ENCODE measurements at places on chromosomes 12 and 14.

DNA sequence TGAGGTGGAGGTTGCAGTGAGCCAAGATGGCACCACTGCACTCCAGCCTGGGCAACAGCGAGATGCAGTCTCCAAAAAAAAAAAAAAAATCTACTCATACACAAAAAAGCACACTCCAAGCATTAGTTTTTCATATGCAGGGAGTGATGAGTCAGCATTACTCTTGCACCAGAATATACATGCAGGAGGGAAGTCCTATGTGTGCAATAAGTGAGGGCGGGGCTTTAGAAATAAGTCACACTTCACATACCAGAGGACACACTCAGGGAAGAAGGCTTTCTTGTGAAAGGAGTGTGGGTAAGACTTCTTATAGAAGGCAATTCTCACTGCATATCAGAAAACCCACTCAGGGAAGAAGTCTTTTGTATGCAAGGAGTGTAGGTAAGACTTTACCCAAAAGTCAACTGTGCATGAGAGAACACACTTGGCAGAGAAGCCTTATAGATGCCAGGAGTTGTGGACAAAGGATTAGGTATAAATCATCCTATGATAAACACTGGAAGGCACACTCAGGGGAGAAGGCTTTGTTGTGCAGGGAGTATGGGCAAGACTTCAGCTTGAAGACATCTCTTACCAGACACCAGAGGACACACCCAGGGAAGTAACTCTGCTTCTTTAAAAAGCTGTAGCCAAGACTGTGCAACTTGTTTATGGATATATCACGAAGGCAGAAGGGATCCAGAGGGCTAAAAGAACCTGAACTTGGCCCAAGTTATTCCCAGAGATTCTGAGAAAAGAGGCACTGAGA is 50.5 kb downstream of the ATF7 start:
- peak; percentile 26 for DNase-seq

- DNase-seq, result no peak
These were observed at the start of gene LGR5 for GRCh38 chr12:71439613-71440344. TSS of gene LGR5 (plus strand) at chr12:71439798. CDS start at chr12:71440081, 283 bp downstream.

- DNase-seq, result no peak
These were observed 222.9 kb downstream of the DPY19L2 start for GRCh38 chr12:63445224-63445880.

DNA sequence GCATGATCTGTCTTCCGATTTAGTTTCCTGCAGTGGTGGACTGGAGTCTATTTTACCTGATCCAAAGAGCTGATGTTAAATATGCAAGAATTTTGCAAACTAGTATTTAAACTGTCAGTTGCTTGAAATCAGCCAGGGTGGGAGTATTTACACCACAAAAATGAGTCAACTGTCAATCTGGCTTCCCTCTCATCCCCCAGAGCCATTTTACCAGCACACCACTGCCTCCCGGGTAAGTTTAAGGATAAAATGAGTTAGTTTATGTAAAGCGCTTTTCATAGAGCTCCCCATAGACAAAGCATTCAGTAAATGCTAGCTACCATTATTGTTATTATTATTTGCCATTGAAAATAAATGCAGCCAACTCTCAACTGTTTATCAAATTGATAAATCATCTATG is 106.3 kb upstream of the FRMD6 start:
- DNase-seq, result no peak

- no peak for DNase-seq
These were observed 228.1 kb downstream of the CHST11 start for GRCh38 chr12:104684884-104685283.

- DNase-seq, result no peak
These were observed 12.4 kb downstream of the MLXIP start for GRCh38 chr12:122090759-122091515.

- DNase-seq, result no peak
These were observed 1.1 kb downstream of the NFE2 start for GRCh38 chr12:54299515-54300224.

DNA sequence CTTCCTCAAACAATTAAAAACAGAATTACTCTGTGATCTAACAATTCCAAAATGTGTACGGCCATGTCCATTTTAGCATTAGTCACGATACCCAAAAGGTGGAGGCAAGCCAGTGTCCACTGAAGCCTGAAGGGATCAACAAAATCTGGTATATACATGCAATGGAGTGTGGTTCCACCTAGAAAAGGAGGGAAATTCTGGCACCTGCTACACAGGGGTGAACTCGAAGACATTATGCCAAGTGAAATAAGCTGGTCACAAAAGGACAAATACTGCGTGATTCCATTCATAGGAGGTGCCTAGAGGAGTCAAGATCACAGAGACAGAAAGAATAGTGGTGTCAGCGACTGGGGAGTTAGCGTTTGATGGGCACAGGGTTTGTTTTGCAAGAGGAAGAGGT is 331.4 kb downstream of the MED13L start:
- no peak for DNase-seq

DNA sequence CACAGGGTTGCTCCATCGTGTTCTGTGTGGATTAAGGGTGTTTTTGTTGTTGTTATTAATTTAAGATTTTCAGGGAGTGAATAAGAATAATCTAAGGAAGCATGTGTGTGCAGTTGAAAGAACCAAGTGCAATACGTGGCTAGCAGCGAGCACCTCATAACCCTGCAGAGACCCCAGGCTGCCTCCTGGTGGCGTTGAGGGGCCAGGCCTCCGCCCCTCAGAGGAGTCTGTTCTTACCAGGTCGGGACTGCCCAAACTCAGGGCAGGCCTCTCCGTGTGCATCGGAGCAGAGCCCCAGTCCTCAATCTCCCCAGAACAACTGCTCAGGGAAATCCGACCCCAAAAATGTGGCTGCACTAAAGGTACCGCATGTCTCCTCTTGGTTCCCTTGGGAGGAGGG is 36.8 kb downstream of the IL31 start:
- DNase-seq, result no peak

DNA sequence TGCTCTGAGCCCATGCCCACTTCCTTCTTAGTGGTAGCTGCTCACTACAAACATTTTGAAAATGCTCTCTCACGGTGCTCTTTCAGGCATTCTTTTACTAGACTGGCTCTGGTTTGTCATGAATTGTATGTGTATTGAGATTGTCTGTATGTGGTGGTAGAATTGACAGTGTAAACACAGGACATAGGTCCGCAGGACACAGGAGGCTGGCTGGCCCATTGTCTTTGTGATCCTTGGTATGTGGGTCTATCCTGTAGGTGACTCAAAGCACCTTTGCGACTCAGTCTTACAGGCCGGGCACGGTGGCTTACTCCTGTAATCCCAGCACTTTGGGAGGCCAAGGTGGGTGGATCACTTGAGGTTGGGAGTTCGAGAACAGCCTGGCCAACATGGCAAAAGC is 250.9 kb downstream of the C12orf75 start:
- no peak for DNase-seq

GRCh38 chr14:61330511-61330910 is 9.1 kb downstream of the PRKCH start:
- no peak for DNase-seq

DNA sequence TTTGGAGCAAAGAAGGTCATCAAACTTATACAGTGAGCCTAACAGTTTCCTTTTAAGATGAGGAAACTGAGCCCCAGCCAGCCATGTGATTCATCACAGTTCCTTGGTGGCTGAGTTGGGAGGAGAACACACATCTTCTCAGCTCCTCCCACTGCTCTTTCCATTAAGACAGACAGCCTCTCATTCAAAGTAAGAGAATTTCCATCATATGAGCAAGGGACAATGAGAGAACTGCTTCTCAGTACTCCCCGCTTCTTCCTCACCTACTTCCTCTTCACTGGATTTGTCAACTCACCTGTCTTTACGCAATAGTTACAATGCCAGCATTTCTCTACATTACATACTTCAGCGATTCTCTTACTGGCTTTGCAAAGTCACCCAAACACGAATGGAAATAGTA is 2.2 kb downstream of the IFNG start:
- no peak for DNase-seq

DNA sequence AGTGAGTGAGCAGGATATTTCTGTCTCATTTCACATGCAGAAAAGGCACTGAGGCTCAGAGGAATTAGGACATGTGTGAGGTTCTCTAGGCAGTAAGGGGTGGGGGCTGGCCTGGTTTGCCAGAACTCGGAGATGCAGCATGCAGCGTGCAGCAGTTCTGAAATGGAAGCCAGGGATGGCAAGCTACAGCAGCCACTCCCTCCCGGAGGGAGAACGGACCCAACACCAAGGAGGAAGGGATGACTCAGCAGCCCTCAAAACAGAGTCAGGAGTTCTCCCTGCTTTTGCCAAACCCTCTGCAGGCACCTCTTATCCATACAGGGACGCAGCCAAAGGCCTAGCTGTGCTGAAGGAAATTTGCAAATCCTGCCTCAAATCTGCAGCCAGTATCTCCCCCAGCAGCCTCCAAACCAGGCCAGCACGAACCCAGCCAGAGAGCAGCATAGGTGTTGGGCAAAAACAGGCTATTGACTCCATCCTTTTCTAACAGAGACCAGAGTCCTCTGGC is 10.3 kb upstream of the SERPINA3 start:
- DNase-seq, result peak; percentile 7

DNA sequence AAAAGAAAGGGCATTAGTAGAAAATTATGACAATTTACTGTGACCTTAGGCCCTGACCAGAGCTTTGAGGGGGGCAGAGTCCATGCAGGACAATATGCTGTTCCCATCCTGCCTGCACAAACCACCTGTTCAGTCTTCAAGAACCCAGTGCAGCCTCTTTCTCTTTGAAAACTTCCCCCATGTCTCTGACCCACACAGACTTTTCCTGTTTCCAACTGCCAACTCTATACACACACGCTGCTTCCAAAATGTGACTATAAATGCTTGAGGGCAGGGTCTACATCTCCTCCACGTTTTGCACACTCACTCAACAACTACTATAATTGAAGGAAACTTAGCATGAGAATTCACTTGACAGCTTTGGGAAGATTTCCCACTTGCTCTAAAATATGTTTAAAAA is 36.6 kb upstream of the SYCP3 start:
- DNase-seq, result no peak

- DNase-seq, result no peak
These were observed 27.9 kb downstream of the SYNE3 start for GRCh38 chr14:95488376-95489213.

Measured in K562 (cell line).